ENCODE measurements at places on chromosomes 7 and 10.

GRCh38 chr7:157462419-157462771 lies 125.6 kb downstream of the DNAJB6 start:
- DNase-seq: no peak

DNA sequence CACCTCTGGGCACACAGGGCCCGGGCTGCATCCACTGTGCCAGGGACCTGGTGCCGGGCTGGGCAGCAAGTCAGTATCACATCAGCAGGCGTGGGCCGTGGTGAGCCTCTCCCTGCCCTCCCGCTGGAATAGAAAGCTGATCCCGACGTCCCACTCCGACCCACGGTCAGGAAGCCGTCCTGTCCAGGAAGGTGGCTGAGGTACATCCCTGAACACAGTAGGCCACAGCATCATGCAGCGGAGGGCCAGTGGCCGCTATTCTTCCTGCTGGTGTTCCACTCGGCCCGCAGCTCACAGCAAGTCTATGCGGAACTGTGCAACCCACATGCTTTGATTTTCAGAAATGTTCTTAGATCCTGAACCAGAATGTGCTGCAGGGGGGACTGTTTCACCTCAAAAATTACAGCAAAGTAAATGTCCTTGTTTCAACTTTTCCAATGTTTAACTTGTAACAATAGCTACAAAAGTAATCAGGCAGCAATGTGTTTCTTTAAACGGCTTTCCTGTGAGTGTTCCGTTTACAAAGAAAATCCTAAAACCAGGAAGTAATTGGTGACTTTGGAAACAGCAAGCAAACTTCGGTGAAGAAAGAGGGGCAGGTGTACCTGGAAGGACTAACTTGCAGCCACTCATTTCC lies 676 bp upstream of the GPR146 start:
- no peak for DNase-seq

GRCh38 chr10:6579183-6579903 lies 733 bp downstream of the PRKCQ start:
- no peak for DNase-seq

DNA sequence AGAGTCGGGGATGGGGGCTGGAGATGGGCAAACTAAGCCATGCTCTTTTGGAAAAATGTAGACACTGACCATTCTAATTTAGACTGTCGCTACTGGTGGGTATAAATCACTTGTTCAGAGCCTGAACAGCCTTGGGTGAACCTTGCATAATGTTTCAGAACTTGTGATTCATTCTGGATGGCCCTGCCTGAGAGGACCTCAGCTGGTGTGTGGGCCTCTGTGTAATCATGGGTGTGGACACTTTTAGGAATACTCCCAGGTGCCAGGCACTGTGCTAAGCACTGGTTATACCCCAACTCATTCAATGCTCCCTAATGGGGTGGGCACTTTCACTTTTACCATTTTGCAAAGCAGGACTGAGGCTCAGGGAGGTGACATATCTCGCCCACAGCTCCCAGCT lies 26.8 kb upstream of the TM9SF3 start:
- DNase-seq: no peak

DNA sequence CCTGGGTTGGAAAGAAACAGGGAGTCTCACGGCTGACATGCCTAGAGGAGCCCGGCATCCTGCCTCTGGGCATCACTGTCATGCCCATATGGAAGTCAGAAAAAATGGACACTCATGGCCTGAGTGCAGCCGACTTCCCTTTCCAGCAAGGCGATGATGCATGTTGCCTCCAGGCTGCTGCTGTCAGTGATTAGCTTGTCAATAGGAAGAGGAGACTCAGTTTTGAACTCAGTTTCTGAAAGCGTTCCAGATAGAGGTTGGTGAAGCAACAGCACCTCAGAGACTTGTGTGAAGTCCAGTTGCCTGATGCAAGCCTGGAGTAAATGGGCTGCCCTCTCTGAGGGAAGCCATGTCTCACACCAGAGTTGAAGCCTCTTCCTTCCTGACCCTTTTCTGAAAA lies 148.4 kb downstream of the TPST1 start:
- no peak for DNase-seq

DNA sequence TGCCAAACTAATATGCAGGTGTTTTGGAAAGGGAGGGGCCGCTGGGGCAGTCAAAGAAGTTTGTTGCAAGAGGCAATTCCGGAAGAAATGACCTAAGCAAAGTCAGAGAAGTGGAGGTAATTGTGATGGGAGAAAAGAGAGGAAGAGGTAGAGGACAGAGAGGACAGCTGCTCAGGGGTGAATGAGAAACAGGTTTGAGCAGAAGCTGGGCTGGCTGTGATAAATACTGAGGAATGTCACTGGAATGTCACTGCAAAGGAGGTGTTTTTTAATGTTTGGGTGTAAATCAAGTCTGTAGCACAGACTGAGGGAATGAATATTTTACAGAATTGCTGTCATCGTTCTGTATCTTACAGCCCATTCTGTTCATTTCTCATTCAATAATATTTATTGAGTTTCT lies 207.2 kb downstream of the DPP6 start:
- no peak for DNase-seq

DNA sequence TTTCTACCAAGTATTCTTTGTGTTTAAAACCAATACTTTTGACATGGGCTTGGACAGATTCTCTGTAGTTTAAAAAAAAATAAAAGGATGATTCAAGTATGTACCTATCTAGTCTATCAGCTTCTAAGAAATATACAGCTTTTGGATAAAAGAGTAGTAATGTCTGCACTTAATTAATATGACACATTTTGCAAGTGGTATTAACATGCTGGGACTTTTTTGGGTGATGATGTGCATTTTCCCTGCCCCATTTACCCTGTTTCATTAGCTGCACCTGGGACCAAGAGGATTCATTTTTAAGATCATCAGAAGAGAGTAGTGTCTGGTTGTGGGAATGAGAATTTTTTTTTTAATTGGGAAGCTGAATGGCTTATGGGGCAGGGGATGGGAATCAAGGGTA lies 236.2 kb upstream of the KLF14 start:
- DNase-seq: no peak

- no peak for DNase-seq
These were observed 31.7 kb downstream of the HTRA1 start for GRCh38 chr10:122492999-122493481.

DNA sequence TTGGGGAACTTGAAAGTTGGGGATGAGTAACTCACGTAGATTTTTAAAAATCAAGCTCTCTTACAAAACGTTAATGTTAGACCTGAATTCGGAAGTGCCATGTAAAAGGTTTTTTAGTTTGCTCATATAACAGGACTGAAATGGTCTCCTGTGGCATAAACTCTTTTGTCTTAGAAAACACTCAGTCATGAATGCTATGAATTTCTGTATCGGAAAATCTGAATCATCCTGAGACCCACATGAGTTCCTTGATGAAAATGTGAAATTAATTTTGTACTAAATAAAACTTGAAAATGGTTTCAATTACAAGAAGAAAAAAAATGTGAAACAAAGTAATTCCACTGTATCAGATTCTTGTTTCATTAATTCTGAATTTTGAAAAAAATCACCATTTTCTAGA lies 134.8 kb upstream of the BMPER start:
- no peak for DNase-seq

All from stimulated activated CD8-positive, alpha-beta memory T cell treated with anti-CD3 and anti-CD28 coated beads, Interleukin-4, amount 100 ng/mL, for 4 hours (primary cell).